ENCODE measurements at places on chromosomes 7 and 10.

GRCh38 chr10:24883176-24883575 is 69.2 kb downstream of the PRTFDC1 start:
- peak; percentile 22 for DNase-seq

- DNase-seq, result peak; percentile 43
Measured at GRCh38 chr10:63268149-63268797, 135.1 kb downstream of the NRBF2 start.

GRCh38 chr10:29471544-29471859 is 163.3 kb downstream of the SVIL start:
- DNase-seq, result no peak

- no peak for DNase-seq
Measured at GRCh38 chr10:124315591-124316270, 103.0 kb downstream of the OAT start.

DNA sequence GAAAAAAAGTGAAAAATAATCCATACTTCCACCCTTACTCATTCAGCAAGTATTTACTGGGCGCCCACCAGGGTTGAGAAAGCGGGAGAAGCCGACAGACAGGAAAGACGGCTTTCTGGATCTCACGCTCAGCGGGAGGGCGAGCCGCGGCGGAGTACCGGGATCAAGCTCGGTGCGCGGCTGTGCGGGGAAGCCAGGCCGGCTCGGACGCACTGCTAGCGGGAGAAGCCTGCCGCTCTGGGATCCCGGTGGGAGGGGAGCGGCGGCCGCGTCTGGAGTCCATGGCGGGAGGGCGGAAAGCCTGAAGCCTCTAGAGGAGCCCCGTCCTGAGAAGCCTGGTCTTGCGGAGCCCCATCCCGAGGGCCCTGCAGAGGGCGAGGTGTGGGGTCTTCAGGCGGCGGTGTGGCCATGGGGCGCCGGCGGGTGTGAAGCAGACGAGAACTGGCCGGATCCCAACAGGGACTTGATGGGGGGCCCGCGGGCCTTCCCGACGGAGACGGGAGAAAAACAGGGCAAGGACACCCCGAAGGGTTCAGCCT is 82.9 kb downstream of the VIPR2 start:
- no peak for DNase-seq
